Activated T-helper 1 cell treated with anti-CD3 and anti-CD28 coated beads, Interleukin-12 subunit alpha, Interleukin-12 subunit beta, Interleukin-2, Interleukin-4 antibody, amounts not matched to agents 30 ng/mL and 10 ng/mL and 1 ng/mL, durations not matched to agents 14 hours and 24 hours and 36 hours (primary cell): ENCODE measurements at places on chromosomes 6 and 20.

- DNase-seq: no peak
These were observed 25.5 kb upstream of the LTV1 start for GRCh38 chr6:143817621-143818020.

GRCh38 chr6:169169375-169169774, 84.3 kb downstream of the THBS2 start:
- no peak for DNase-seq

GRCh38 chr6:65786815-65787214, 79.8 kb upstream of the EYS start:
- no peak for DNase-seq

DNA sequence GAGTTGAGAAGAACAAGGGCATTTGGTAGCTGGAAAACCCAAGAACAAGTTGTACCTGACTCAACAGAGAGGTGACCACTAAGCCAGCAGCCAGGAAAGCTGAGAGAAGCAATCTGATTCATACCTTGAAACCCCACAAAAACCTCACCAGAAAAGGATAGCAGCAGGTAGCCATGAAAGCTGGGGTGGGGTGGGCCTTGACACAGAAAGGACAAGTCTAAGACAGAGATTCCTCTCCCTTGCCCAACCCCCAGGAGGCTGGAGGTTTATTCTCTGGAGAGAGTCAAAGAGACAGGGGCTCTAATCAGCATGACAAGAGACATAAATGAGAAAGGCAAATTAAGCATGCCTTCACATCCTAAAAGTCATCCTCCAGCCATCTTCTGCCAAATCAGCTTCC, 151.7 kb upstream of the DST start:
- DNase-seq: no peak

- no peak for DNase-seq
These were observed 241.8 kb upstream of the SULF2 start for GRCh38 chr20:48026981-48027592.
